ENCODE measurements at places on chromosomes 2 and 18. TPM values are rescaled to one million over a fixed set of nuclear protein-coding genes. Genes with fewer than 3 reads are reported as not detected.

UCN gene
- 1.2 TPM for total RNA-seq

IL36A gene
- not detected for total RNA-seq

LBX2 gene
- 3.0 TPM for total RNA-seq

RBM44 gene
- 0.23 TPM for total RNA-seq

LHCGR gene
- not detected for total RNA-seq

POLR1A gene
- total RNA-seq, result 20.3 TPM

NT5DC4 gene
- total RNA-seq, result not detected

REG3A gene
- total RNA-seq, result not detected

SLC40A1 gene
- 1.8 TPM for total RNA-seq

EML6 gene
- 1.5 TPM for total RNA-seq

UGT1A10 gene
- total RNA-seq, result not detected

LYPD6B gene
- total RNA-seq, result not detected

NGEF gene
- total RNA-seq, result 20.3 TPM

TYMS gene
- total RNA-seq, result 169 TPM

MXD1 gene
- total RNA-seq, result 2.2 TPM

ALPG gene
- total RNA-seq, result 0.33 TPM

NR4A2 gene
- total RNA-seq, result 3.0 TPM

HOXD13 gene
- 0.27 TPM for total RNA-seq

RGPD4 gene
- not detected for total RNA-seq

TUBA4B gene
- 0.28 TPM for total RNA-seq

GPC1 gene
- total RNA-seq, result 242 TPM

RRM2 gene
- total RNA-seq, result 242 TPM

ATP6V1B1 gene
- 2.7 TPM for total RNA-seq

GREB1L gene
- total RNA-seq, result 2.9 TPM

VIL1 gene
- 0.20 TPM for total RNA-seq

PLGLB2 gene
- 0.23 TPM for total RNA-seq

RND3 gene
- total RNA-seq, result 46.2 TPM

TYW5 gene
- 6.7 TPM for total RNA-seq

CXCR4 gene
- total RNA-seq, result 0.76 TPM

EFEMP1 gene
- 44.6 TPM for total RNA-seq

TUBB8B gene
- not detected for total RNA-seq

SLC8A1 gene
- total RNA-seq, result 0.34 TPM

DCDC2C gene
- total RNA-seq, result 0.38 TPM

L3MBTL4 gene
- not detected for total RNA-seq

SCYGR4 gene
- total RNA-seq, result not detected

ASXL3 gene
- not detected for total RNA-seq

GPR35 gene
- 0.50 TPM for total RNA-seq

SOWAHC gene
- 10.3 TPM for total RNA-seq

RUFY4 gene
- not detected for total RNA-seq

GFPT1 gene
- 25.3 TPM for total RNA-seq

TMEM178A gene
- total RNA-seq, result 0.21 TPM

VAPA gene
- total RNA-seq, result 169 TPM

CCDC148 gene
- 0.42 TPM for total RNA-seq

MYO5B gene
- 9.4 TPM for total RNA-seq

Measured in A549 treated with Mapracorat at 1 μM for 4 hours (cell line).